ELF-1 (cell line): ENCODE measurements at places on chromosomes 12 and 14.

- DNase-seq, result no peak
Observed at GRCh38 chr12:116153983-116154382, 123.5 kb downstream of the MED13L start.

DNA sequence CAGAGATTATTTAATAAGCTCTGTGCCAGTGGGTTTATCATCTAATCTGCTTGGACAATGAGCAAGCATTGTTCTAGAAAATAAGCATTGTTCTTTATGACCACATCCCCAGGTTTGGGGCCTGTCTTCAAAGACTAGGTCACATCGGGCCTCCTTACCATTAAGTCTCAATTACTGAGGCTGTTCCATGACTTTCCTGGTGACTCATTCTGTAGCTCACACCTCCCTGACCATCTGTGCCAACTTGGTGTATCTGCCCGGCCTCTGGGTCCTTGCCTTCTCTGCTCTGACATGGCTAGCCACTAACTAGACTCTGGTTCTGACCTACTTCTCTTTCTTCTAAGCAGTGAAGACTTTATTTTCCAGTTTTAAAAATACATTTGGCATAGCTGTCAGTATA, 44.4 kb upstream of the PLEKHA5 start:
- no peak for DNase-seq

GRCh38 chr14:68666899-68667298, 126.0 kb downstream of the ZFP36L1 start:
- no peak for DNase-seq

GRCh38 chr12:4051596-4051995, 178.4 kb upstream of the PARP11 start:
- no peak for DNase-seq

DNA sequence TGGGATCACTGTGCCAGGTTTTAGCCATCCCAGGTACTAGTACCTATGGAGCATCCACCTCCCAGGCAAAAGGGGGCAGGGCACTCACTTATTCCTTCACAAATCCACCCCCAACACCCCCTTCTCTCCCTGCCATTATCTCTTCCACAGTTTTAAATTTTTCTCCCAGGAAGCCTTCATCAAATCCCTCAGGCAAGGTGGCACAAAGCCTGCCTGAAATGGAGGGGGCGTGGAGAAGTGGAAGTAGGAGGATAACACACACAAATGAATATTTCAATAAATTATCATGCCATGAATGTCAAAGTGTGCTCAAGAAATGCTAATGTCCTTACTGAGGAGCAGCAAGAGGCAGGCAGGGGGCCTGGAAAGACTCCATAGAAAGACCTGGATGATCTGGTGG, 4.7 kb upstream of the CHST11 start:
- no peak for DNase-seq

DNA sequence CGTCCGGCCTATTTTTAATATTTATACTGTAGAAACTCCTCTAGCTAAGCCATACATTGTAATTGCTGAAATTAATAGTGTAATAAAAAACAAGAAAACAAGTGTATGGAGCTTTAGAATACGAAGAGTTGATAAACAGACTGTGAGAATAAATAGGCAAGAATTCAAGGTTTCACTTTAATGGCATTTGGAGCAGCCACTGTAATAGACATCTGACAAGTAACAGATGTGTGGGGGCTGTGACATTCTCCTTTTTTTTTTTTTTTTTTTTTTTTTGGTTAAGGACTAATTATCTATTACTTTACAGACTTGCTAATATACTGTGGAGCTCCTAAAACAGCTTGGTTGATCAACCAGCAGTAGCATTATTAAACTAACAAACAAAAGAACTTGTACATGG, 42.1 kb upstream of the CFAP54 start:
- no peak for DNase-seq

DNA sequence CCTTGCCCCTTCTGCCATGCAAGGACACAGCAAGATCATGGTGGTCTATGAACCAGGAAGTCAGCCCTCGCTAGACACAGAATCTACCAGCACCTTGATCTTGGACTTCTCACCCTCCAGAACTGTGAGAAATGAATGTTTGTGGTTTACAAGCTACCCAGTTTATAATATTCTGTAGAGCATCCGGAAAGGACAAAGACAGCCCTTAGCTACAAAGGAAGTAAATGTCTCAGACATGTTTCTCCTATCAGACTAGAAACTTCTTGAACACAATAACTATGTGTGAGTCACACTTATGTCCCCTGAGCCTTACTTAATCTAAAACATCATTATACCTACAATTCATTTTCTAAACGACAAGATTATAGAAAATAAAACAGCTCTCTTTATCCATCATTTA, 176.7 kb downstream of the KLHL28 start:
- DNase-seq, result no peak

- no peak for DNase-seq
Observed at GRCh38 chr12:127896661-127897060, 370.3 kb upstream of the TMEM132C start.

DNA sequence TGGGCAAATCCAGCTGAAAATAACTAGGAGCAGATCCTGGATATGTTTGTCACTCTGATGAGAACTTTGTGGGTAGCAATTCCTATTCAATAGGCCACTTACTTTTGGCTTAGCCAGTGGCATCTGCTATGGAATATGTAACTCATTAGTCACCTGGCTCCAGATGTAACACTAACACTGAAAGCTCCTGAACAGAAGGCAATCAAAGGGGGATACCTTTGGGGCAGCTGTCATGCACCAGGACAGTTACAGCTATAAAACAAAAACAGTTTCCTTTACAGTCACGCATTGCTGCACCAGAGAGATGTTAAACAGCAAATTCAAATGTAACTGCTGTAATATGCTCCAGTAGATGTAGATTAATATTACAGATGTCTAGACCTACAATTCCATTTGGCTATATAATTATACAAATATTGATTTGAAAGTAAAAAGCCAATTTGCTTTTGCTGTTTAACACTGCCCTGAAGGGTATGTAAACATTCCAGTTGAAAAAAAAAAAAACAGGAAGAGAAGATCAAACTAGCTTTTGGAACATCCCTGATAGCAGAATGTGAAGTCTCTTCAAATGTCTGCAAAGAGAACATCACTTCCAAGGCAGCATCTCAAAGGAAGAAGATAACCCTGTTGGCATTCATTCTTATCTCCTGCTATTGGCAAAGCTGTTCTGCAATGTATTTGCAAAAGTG, 18.4 kb downstream of the RACGAP1 start:
- no peak for DNase-seq
